ENCODE measurements at places on chromosomes 1 and 21.

GRCh38 chr21:27145134-27145798 is 178.4 kb upstream of the ADAMTS5 start:
- no peak overlapping the region for H3K27ac ChIP-seq
- H3K27me3 ChIP-seq: no peaks in the 10 kb centered on the region
- no peaks in the 10 kb centered on the region for H3K36me3 ChIP-seq
- no peak overlapping the region for H3K4me3 ChIP-seq

- no peak for DNase-seq
- H3K4me1 ChIP-seq: no peaks in the 10 kb centered on the region
- H3K27me3 ChIP-seq: no peaks in the 10 kb centered on the region
- H3K36me3 ChIP-seq: no peaks in the 10 kb centered on the region
- H3K4me3 ChIP-seq: no peak overlapping the region
Measured at GRCh38 chr1:56404561-56405030, 174.8 kb downstream of the PLPP3 start.

DNA sequence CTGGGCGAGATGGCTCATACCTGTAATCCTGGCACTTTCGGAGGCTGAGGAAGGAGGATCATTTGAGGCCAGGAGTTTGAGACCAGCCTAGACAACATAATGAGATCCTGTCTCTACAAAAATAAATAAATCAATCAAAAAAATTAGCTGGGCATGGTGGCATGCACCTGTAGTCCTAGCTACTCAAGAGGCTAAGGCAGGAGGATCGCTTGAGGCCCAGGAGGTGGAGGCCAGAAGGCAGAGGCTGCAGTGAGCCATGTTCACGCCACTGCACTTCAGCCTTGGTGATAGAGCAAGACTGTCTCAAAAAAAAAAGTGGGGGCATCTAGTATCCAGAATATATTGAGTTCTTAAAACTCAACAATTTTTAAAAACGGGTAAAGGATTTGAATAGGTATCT is 6.0 kb downstream of the TUT4 start:
- no peak overlapping the region for H3K27ac ChIP-seq
- DNase-seq: no peak
- no peaks in the 10 kb centered on the region for H3K36me3 ChIP-seq
- peaks cover 5% of the 10 kb centered on the region for H3K4me1 ChIP-seq
- H3K27me3 ChIP-seq: no peaks in the 10 kb centered on the region
- H3K4me3 ChIP-seq: no peak overlapping the region

- H3K4me3 ChIP-seq: no peak overlapping the region
- no peaks in the 10 kb centered on the region for H3K36me3 ChIP-seq
- DNase-seq: no peak
- H3K4me1 ChIP-seq: peaks cover 34% of the 10 kb centered on the region
- no peak overlapping the region for H3K27ac ChIP-seq
Measured at GRCh38 chr1:145980457-145980994, 15.9 kb downstream of the TXNIP start.
